ENCODE measurements at places on chromosomes 12 and 14. TPM values are rescaled to one million over a fixed set of nuclear protein-coding genes. Genes with fewer than 3 reads are reported as not detected.
A peak's percentile ranks its signal among the peaks of the same experiment; 100 is the strongest.

Gene COCH
- polyA plus RNA-seq: 0.19 TPM

Gene KRT82
- not detected for polyA plus RNA-seq

Gene P2RX2
- not detected for polyA plus RNA-seq

Gene SYCP3
- polyA plus RNA-seq: 0.06 TPM

Gene TSHR
- polyA plus RNA-seq: not detected

Gene B4GALNT3
- polyA plus RNA-seq: not detected

Gene LGR5
- not detected for polyA plus RNA-seq

Gene C12orf60
- polyA plus RNA-seq: 0.57 TPM

Gene MANSC4
- not detected for polyA plus RNA-seq

Gene GPHB5
- polyA plus RNA-seq: not detected

Gene NKX2-1
- not detected for polyA plus RNA-seq

Gene KRT77
- not detected for polyA plus RNA-seq

Gene CCDC88C
- 0.01 TPM for polyA plus RNA-seq

DNA sequence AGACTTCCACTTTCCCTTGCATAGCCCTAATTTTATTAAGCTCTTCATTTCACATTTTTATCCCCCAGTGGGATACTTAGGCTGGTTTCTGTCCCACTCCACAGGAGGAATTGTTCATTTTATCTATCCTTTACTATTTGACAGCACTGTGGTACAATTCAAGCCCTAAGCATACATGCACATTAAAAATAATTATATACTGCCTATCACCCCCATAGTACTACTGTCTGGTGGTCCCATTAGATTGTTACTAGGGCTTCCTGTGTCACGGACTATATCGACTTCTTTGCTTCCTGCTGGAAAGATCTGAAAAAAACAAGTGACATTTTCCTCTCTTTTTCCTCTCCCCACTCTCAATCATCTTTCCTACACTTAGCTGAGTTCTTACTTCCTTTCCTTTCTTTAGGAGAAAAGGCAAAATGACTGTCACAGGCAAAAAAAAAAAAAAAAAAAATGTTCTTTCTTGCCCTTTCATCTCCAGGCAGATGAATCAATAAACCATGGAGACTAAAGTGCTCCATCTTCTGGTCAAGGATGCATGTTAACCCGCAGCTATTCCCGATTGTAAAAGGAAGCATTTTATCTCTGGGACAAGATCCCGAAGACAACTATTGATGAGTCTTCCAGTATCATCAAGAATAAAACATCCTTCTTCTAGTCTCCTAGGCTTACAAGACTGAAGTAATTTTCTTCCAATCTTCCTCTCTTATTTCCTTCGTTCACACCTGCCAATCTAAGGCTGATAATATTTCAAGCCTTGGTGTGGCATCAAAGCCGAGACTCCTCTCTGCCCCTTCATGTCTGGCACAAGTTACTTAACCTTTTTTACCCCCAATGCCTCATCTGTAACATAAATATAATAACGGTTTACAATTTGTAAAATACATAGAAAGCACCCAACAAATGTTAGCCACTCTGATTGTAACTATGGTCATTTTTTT is 94.4 kb upstream of the PLEKHG7 start:
- DNase-seq: no peak

DNA sequence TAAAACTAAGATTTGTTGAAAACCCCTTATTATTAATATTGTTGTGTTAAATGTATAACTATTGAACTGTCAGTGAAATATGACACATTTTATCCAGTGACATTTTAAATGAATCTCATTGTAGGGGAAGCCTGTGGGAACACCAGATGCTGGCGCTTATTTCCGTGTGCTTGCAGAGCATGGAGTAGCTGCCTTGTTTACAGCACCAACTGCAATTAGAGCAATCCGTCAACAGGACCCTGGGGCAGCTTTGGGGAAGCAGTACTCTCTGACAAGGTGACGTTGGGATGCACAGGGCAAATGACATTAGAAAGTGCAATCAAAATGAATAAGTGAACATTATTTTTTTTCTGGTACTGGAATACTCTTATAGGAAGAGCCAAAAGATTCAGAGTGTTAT is 96.8 kb downstream of the ACSS3 start:
- DNase-seq: no peak

- DNase-seq: no peak
Observed at GRCh38 chr12:65934480-65935115, 110.3 kb downstream of the HMGA2 start.

GRCh38 chr12:21580748-21581516 is 23.7 kb downstream of the GYS2 start:
- DNase-seq: no peak

DNA sequence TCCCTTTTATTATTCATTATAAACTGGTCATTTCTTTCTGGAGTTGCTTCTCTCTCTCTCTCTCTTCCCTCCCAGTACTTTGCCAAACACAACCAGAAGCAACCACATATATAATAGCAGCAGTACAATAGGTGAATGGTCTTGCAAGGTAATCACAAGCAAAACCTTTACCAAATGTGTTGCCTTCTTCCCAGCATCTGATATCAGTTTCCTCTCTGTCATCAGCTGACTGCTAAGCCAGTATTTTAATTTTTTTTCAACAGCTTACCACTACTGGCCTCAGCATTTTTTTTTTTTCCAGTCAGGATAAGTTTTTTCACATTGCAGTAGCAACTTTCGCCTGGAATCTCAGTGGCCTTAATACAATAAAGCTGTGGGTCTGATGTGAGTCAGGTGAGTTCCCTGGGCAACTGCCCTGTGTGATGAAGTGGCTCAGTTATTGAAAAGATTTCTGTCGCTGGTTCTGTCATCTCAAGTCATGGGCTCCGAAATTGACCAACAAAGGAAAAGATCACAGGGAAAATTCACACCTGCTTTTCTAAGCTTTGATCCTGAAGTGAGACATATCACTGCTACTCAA is 282.5 kb upstream of the AMIGO2 start:
- DNase-seq: no peak

- no peak for DNase-seq
Observed at GRCh38 chr14:59133709-59134108, 54.8 kb upstream of the DAAM1 start.

DNA sequence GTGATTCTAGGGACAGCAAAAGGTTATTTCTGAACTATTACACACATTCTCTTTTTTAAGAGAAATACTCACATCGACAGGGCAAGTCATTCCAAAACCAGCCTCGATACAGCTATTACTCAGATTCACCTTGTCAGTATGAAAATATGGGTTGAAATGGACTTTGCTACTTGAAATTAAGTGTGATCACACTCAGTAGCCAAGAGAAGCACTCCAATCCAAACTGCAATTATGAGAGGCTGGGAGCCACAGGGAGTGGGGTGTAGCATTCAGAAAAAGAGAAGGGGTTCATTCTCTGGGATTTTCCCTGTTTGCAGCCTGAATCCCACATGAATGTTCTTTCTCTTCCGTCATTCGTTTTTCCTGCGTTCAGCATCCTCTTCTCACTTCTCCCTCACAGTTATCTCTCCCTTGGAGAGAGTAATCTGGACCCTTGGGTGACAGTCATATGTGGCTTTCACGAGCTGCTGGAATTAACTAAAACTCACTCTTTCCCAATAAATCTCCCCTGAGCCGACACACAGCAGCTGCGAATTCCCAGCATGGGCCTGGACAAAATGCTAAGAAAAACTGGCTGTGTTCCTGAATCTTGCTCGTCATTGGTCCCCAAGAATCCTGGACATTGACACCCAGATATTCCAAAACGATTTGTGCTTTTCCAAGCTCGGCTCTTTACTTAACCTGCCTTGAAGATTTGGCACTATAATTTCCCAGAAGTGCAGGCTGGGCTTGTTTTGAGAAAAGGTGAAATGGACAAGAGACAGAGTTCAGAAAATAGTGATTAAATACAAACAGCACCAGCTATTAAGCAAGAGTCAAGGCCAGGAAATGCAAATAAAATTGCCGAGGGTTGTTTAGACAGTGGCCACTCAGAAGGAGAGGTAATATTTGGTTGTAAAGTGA is 199.5 kb upstream of the PLEKHG7 start:
- DNase-seq: no peak

DNA sequence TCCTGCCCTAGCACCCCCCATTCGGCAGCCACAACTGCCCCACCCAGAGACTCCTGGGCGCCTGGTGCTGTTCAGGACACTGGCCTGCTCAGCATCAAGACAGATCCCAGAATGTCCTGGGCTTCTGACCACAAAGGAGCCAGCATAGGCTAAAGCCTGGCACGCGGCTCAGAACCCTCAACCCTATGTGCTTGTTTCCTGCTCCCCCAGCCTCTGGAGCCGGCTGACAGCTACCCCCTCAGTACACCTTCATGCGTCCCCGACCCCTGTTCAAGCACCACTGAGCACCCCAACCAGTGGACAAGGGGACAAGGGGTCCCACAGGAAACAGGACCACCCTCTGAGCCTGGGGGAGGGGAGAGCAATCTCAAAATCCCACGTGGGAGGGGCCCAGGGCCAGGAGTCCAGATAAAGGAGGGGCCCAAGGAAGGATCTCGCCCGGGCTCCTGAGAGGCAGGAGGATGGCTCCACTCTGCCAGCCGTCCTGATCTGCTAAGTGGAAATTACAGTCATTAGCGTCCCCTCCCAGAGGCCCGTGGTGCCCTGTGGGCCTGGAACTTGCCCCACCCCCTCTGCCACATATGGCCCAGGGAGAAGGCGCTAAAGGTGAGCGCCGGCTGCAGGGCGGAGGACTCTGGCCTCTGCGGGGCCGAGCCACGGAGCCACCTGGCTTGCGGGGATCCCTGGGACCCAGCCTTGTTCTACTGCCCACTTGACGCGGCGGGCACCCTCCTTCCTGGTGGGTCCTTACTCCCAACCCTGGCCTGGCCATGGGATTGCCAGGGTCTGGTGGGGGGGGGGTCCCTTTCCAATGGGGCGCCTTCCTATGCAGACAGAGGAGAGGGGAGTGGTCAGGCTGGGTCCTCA is 27.2 kb upstream of the GPR132 start:
- no peak for DNase-seq

DNA sequence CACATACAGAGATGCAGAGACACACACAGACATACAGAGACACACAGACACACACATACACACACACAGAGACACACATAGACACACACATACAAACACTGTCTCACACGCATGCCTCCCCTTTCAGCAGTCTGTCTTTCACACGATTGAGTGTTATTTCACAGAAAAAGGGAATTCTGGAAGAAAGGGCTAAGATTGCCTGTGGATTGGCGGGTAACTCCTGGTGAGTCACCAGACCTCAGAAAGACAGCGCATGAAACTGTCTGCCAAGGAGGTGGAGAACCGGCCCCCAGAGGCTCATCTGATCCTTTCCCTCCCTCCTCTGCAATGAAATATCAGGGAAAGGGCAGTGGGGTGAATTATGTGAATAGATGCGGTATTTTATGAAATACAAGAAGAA is 127.2 kb upstream of the GSC start:
- DNase-seq: no peak

GRCh38 chr12:16349131-16349460 is 1.7 kb downstream of the MGST1 start:
- peak; percentile 89 for DNase-seq

GRCh38 chr12:107369006-107369405 is 275.7 kb upstream of the CRY1 start:
- no peak for DNase-seq

- no peak for DNase-seq
Observed at GRCh38 chr14:80965037-80965436, 9.6 kb downstream of the TSHR start.

DNA sequence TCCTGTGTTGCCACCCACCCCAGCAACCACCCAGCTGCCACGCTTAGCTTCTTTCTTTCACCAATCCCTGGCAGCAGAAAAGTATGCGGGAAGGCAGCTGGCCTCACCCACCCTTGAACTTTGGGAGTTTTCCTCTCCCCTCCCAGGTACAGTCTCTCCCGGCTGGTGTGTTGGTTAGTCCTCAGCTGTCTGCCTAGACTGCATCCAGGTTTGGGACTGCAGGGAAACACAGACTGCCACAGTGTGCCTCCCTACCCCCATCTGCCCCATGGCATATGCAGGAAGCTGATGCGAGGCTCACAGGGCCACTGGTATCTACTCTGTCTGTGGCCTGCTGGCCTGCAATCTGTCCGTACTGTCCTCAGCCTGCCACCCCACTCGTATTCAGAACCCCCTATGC is 2.1 kb downstream of the CD9 start:
- no peak for DNase-seq

DNA sequence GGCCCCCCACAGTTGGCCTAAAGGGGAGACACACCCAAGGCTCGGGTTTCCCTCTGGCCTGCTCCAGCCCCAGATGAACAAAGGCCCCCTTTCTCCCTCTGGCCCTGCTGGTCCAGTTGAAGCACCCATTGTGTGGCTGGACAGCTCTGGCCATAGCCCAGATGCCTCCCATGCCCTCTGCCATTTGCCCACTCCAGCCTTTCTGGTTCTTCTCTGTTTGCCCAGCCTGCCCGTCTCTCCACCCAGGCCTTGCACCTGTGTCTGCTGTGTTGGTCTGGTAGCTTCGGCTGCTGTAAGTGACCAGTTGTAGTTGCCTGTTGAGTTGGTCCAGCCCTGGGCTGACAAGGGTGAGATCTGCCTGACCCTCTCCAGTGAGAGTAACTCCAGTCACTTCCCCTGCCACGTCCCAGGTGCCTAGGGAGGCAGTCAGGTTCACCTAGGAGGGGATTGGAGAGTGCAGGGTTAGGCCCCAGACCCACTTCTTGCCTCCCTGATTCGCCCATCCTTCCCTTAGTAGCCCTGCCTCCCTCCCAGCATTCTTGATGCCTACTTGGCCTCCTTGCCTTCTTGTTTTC is 3.0 kb downstream of the B4GALNT1 start:
- DNase-seq: no peak

DNA sequence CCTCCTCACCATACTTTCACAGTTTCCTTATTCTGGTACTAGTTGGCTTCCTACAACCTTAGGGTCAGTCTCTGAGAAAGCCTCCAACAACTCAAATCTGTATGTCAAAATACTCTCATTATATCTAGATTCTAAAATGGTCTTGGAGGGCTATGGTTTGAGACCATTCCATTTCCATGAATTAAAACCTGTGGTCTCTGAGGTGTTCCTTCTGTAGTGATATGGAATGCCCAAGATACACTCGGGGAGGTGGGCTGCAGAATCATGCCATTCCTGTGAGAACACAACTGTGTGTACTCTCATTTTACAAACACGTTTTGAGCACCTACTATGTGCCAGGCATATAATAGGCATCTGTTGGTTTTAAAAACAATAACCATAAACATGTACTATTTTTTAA is 74.0 kb downstream of the FERMT2 start:
- DNase-seq: no peak

- DNase-seq: no peak
Observed at GRCh38 chr14:105858676-105859025, 332.3 kb downstream of the TMEM121 start.

GRCh38 chr12:99847936-99848335 is 136.8 kb downstream of the ANKS1B start:
- DNase-seq: no peak

DNA sequence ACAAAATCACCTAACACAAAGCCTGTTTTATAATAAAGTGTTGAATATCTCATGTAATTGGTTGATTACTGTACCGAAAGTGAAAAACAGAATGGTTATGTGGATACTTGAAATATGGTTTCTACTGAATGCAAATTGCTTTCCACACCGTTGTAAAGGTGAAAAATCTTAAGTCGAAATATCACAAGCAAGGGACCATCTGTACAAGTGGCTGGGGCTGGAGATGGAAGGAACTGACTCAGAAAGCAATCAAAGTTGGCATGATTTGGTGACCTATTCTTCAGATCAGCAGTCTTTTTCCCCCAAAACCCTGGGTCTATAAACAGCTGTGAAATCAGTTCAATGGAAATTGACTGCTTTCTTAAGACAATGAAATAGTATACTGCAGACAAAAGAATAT is 3.6 kb downstream of the CBX5 start:
- no peak for DNase-seq

GRCh38 chr14:73888460-73888725 is 1.7 kb downstream of the ZNF410 start:
- no peak for DNase-seq

All from AG04450 (cell line).